ENCODE measurements at places on chromosomes 13 and 19. TPM values are rescaled to one million over a fixed set of nuclear protein-coding genes. Genes with fewer than 3 reads are reported as not detected.

DNA sequence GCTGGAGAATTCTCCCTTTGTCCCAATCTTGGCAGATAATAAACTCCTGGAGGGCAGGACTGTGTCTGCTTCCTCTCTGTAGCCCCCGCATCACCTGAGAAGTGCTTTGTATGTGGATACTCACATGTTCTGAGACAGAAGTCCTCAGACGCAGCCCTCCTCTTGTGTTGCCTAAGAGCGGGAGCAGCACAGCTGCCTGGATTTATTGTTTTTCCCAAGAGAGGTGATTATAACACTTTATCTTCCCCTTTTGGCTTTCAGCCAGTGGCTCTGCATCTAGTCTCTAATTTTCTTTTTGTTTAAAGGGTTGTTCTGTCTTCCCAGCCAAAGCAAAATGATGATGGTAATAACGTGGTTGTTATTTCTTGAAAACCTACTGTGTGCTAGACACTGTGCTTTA is 36.1 kb downstream of the OLFM4 start:
- peak; percentile 18 for DNase-seq

DNA sequence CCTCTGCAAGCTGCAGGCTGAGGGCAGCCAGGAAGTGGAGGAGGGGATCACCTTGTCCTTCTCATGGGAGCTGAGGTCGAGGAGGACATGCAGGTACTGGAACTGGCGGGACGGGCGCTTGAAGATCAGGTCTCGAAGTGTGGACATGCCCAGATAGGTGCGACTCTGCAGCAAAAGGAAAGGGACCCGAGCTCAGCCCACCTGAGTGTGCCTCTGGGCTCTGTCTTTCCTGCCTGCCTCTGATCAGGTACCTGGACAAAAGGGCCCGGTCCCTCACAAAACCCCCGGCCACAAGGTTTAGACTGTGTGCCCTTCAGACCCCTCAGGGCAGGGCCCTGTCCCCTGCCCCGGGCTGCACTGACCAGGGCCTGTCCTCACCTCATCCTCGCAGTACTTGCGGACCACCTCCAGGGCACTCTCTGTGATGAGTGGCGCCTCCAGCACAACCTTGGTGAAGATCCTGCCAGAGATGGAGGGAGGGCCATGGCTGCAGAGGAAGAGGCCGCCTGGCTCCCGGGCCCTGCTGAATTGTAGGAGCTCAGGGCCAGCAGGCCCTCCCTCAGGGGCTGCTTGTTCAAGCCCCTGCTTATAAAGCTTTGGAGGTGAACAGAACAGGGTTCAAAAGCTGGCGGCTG is 12.5 kb upstream of the RSPH6A start:
- DNase-seq, result no peak

DNA sequence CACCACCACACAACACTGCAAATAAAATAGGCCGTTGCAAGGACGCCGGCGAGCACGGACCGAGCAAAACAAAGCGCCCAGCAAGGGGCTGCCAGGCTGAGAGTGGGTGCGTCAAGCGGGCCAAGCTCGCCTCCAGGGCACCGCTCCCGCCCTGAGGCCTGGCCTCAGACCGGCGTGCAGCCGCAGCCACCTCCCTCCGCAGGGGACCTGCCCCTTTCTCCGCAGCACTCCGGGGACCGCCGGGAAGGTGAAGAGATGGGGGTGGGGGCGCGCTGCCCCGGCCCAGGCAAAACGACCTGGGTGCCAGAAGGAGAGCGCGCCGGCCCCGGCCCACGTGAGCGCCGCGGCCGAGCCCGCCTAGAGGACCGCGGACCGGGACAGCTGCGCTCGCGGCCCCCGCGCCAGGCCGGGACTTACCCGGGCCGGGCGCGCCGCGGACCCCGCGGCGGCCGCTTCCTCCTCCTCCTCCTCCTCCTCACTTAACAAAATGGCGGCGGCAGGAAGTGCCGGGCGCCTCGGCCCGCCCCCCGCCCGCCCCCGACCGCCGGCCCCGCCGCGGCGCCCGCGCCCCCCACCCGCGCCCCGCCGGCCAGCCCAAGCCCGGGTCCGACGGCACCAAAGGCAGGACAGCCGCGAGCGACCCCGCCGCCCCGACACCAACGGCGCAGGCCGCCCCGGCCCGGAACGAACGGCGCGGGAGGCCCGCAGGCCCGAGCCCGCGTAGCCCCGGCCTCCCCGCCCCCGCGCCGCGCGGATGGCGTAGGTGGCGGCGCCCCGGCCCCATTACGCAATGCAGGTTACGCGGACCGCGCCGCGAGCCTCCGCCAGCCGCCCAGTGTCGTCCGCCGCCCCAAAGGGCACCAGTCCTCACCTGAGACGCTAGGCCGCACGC is 674 bp downstream of the BRD4 start:
- no peak for DNase-seq

DNA sequence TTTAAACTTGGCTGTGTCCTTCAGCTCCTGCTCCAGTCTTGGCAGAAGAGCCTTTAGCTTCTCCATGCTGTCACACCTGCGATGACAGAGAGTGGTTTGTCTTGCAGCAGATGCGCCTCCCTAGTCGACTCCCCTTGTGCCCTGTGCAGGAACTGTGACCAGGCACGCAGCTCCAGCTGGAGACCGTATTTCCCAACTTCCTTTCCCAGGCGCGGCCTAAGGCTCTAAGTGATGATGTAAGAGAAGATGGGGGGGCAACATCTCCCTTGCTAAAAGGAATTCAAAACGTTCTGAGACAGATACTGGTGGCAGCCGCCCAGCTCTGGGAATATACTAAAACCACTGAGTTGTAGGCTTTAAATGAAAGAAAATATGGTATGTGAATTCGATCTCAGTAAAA is 16.3 kb downstream of the DCUN1D2 start:
- DNase-seq, result peak; percentile 65

GRCh38 chr19:11321191-11322126 is 18.0 kb downstream of the RAB3D start:
- no peak for DNase-seq

DNA sequence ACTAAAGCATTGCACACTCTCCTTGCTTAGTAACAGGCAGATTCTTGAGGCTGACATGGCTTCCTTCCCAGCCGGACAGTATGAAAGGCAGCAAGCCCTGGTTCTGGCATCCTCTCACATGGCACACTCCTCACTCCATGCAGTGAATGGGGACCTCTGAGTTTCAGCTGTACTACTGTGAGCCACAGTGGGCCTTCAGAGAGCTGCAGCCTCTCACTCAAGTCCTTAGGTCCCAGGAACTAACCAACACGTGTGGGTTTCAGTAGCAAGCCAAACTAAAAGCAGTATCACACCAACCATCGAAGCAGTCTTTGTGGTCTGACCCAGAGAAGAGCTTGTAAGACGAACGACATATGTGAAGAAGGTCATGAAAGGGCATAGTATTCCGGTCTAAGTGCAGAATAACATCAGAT is 128.2 kb downstream of the TBC1D4 start:
- DNase-seq, result no peak

ITGBL1 gene
- 0.90 TPM for polyA plus RNA-seq

ZNF229 gene
- 18.4 TPM for polyA plus RNA-seq

- peak; percentile 53 for DNase-seq
Observed at GRCh38 chr19:13463296-13463695, 43.0 kb downstream of the CACNA1A start.

Data from left kidney (tissue), 8 donors.